ENCODE measurements at places on chromosomes 7 and 10. TPM values are rescaled to one million over a fixed set of nuclear protein-coding genes. Genes with fewer than 3 reads are reported as not detected.

- peak; percentile 60 for DNase-seq
Measured at GRCh38 chr7:98168181-98168903, 42.9 kb upstream of the BHLHA15 start.

Gene DOCK4
- 30.4 TPM for polyA plus RNA-seq

DNA sequence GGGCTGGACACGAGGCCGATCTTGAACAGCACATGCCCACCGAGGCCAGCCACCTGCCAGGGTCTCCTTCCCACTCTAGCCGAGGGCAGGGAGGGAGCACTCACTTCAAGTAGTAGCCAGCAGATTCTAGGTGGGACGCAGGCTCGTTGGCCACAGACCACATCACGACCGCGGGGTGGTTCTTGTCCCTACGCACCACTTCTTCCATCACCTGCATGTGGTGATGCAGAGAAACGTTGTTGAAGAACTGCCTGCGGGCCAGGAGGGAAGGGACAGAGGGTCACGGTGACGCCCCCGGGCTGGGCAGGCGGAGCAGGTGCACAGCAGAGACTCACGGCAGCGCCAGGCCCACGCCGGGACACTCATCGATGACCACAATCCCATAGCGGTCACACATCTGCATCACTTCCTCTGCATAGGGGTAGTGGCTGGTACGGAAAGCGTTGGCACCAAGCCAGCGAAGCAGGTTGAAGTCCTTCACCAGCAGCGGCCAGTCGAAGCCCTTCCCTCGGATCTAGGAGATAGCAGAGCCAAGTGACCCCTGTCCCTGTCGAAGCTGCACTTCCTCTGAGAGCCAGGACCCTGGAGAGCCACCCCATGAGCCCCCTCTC, 7.7 kb downstream of the GUSB start:
- no peak for DNase-seq

DNA sequence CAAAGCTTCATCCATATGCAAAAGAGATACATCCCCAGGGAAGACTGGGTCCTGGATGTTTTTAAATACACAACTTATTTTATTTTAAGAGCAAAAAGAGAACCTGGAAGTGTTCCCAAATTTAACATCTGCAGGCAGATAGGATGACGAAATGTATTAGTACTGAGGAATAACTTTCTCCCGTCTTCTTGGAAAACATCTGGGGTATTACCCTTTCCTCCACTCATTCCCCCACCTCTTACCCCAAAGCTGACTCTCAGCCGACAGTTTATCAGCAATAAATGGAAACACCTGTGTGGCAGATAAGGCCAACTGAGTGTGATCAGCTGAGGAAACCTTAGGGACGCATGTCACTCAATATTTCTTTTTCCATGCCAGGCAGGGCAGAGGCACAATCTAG, 435.6 kb upstream of the NPVF start:
- no peak for DNase-seq

All from left kidney (tissue), 8 donors.